ENCODE measurements at places on chromosomes 11 and 22.

- no peak for DNase-seq
Measured at GRCh38 chr11:132343445-132344175, 973.2 kb downstream of the NTM start.

DNA sequence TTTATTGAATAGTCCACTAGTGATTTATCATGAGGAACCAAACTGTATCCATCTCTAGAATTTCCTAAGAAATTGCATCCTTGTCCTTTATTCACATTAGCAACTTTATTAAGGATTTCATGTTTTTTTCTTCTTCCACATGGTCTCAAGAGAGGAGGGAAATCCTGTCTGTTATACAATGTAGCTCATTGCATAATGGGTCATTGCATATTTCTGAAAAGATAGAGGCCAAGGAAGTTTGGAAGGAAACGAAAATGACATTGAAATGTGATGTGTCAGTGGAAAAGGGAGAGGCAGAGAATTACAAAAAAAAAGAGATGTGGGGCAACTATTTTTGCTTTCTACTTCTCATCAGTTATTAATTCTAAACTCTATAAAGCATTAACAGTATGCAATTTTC, 353.1 kb downstream of the METTL15 start:
- DNase-seq: no peak

GRCh38 chr11:13292970-13293369, 15.4 kb downstream of the BMAL1 start:
- DNase-seq: no peak

DNA sequence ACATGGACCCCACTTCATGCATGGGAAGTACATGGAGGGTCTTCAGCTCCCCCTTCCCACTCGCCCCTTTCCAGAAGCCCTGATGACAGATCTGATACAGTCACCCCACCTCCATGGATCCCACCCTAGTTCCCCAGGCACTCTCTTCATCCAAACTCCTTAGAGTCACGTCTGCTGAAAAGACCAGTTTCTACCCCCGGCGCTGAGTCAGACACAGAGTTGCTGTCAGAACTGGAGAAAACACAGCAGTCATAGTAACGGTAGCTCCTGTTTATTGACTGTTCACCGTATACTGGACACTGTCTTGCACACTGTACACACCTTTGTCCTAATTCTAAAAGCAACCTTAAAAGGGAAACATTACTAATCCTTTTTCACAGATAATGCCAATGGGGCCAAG, 29.1 kb downstream of the DRD2 start:
- no peak for DNase-seq

DNA sequence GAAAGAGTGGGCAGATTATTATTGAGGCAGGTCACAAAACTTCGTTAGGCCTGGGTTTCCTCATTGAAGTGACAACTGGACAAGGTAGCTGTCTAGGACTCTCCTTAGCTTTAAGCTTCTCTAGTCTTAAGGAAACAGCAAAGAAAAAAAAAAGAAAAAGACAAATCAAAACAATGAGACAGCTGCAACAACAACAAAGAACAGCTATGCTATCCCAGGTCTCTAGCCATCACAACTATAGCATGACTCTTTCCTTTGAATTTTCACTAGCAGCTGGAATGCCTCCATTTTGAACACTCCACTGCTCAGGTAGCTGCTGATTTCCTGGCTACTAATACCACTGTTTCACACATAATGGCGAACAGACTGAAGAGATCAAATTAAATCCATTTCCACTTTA, 302.4 kb upstream of the SORL1-AS1 start:
- no peak for DNase-seq
